Activated B cell treated with CpG ODN at 0.5 μM for 24 hours (primary cell): ENCODE measurements at places on chromosomes 6 and 20. TPM values are rescaled to one million over a fixed set of nuclear protein-coding genes. Genes with fewer than 3 reads are reported as not detected.

GRCh38 chr20:58667975-58668374, 16.9 kb downstream of the STX16 start:
- H3K4me3 ChIP-seq = no peak overlapping the region
- peaks cover 11% of the 10 kb centered on the region for H3K4me1 ChIP-seq
- no peak overlapping the region for H3K27ac ChIP-seq
- peaks cover 57% of the 10 kb centered on the region for H3K36me3 ChIP-seq
- no peaks in the 10 kb centered on the region for H3K27me3 ChIP-seq

- H3K36me3 ChIP-seq = peaks cover 14% of the 10 kb centered on the region
- H3K4me1 ChIP-seq = no peaks in the 10 kb centered on the region
- H3K27me3 ChIP-seq = no peaks in the 10 kb centered on the region
- DNase-seq = no peak
- H3K27ac ChIP-seq = no peak overlapping the region
- no peak overlapping the region for H3K4me3 ChIP-seq
These were observed 34.0 kb upstream of the FOXO3 start for GRCh38 chr6:108526739-108527174.

GRCh38 chr6:24568683-24569082, 73.9 kb downstream of the ALDH5A1 start:
- no peaks in the 10 kb centered on the region for H3K27me3 ChIP-seq
- H3K27ac ChIP-seq = no peak overlapping the region
- no peak for DNase-seq
- H3K36me3 ChIP-seq = no peaks in the 10 kb centered on the region
- no peak overlapping the region for H3K4me3 ChIP-seq

DNA sequence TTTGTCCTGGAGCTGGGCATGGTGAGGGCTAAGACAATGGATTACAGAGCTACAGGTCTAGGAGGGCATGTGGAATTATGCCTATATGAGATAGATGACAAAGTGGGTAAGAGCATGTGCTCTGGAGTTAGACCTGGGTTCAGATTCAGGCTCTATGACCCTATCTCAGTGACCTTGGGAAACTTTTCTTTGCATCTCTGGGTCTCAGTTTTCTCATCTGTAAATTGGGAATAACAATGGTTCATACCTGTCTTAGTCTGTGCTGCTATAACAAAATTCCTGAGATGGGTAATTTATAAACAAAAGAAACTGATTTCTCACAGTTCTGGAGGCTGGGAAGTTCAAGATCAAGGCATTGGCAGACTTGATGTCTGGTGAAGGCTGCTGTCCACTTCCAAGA, 30.3 kb downstream of the PPARD start:
- peaks cover 63% of the 10 kb centered on the region for H3K4me1 ChIP-seq
- H3K36me3 ChIP-seq = peaks cover 11% of the 10 kb centered on the region
- no peaks in the 10 kb centered on the region for H3K27me3 ChIP-seq

- DNase-seq = no peak
- peaks cover 18% of the 10 kb centered on the region for H3K36me3 ChIP-seq
- no peak overlapping the region for H3K4me3 ChIP-seq
- H3K4me1 ChIP-seq = no peaks in the 10 kb centered on the region
- no peak overlapping the region for H3K27ac ChIP-seq
These were observed 97.5 kb upstream of the ZBTB24 start for GRCh38 chr6:109580519-109580918.

DNA sequence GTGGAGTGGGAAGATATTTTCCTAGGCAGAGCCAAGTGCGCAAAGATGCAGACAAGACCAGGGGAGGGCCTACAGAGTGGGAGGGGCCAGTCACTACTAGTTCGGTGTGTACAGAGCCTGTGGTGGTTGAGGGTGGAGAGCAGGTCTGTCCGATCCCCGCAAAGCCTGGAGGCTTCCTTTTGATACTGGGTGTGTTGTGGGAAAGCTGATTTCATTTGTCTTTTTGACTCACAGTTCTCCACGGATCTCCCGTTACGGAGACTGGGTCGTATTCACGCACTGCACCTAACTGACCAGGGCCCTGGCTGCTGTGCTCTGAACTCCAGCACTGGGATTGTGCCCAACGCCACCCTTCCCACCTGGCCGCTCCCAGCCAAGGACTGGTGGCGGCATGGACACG, 1.4 kb upstream of the TIAM2 start:
- peaks cover 8% of the 10 kb centered on the region for H3K4me1 ChIP-seq
- H3K27me3 ChIP-seq = peaks cover 16% of the 10 kb centered on the region
- H3K36me3 ChIP-seq = no peaks in the 10 kb centered on the region
- no peak overlapping the region for H3K4me3 ChIP-seq
- DNase-seq = no peak
- H3K27ac ChIP-seq = no peak overlapping the region

GRCh38 chr6:119961450-119961849, 611.9 kb upstream of the MAN1A1 start:
- no peak for DNase-seq
- no peaks in the 10 kb centered on the region for H3K27me3 ChIP-seq
- no peaks in the 10 kb centered on the region for H3K36me3 ChIP-seq
- H3K4me3 ChIP-seq = no peak overlapping the region
- no peaks in the 10 kb centered on the region for H3K4me1 ChIP-seq

The CLDN20 gene
- not detected in 2 replicates for total RNA-seq

The GINM1 gene
- total RNA-seq = 15.4 and 18.0 TPM in 2 replicates

The BEND6 gene
- not detected in 2 replicates for total RNA-seq

The OR2H1 gene
- not detected in 2 replicates for total RNA-seq
